ENCODE measurements at places on chromosomes 3 and 15. TPM values are rescaled to one million over a fixed set of nuclear protein-coding genes. Genes with fewer than 3 reads are reported as not detected.

The SLC7A14 gene
- total RNA-seq, result 11.9 TPM

The NOX5 gene
- total RNA-seq, result 0.09 TPM

The GPR171 gene
- total RNA-seq, result not detected

The TMIE gene
- 0.82 TPM for total RNA-seq

All from cerebellum (tissue), 4 donors.